ENCODE measurements at places on chromosomes 3 and 15. TPM values are rescaled to one million over a fixed set of nuclear protein-coding genes. Genes with fewer than 3 reads are reported as not detected.

Gene SERPINI2
- total RNA-seq: not detected

Gene ACOX2
- total RNA-seq: 29.1 TPM

Gene MYL3
- total RNA-seq: 9.6 TPM

Gene TTLL13
- 0.60 TPM for total RNA-seq
